ENCODE measurements at places on chromosomes 2 and 18. TPM values are rescaled to one million over a fixed set of nuclear protein-coding genes. Genes with fewer than 3 reads are reported as not detected.

HNMT gene
- polyA plus RNA-seq = 81.6 TPM

MC2R gene
- polyA plus RNA-seq = not detected

NEUROD1 gene
- polyA plus RNA-seq = 14.2 TPM

SMC6 gene
- polyA plus RNA-seq = 4.7 TPM

KCNF1 gene
- 3.4 TPM for polyA plus RNA-seq

HOXD13 gene
- polyA plus RNA-seq = not detected

AOX1 gene
- 5.8 TPM for polyA plus RNA-seq

TNP1 gene
- not detected for polyA plus RNA-seq

PDE11A gene
- polyA plus RNA-seq = not detected

Data from Purkinje cell (primary cell).